ENCODE measurements at places on chromosomes 4 and X. TPM values are rescaled to one million over a fixed set of nuclear protein-coding genes. Genes with fewer than 3 reads are reported as not detected.

DNA sequence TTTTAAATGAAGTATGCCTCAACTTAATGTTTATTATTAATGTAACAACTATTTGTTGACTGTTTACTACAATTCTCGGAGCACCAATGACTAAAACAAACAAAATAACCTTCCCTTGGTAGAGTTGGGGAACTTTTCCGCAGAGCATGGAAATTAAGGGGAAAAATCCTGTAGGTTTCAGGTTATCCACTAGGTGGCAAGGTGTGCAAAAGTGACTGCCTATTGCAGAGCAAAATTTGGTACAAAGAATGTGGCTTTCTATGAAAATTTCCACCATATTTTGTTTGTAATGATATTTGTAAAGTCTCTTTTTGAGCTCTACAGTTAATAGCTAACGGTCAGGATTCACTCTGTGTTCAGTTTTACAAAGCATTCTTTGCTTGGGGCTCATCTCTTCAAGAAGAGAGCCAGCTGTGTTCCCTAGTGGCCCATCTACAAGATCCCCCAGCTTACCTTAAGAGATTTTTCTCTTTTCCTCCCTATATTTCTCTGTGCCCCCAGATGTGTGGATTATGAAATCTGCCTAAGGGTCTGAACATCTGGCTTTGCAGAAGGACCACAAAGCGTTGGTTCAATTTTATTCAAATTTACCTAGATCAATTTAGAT lies 61.1 kb downstream of the FBXO8 start:
- DNase-seq, result no peak

DNA sequence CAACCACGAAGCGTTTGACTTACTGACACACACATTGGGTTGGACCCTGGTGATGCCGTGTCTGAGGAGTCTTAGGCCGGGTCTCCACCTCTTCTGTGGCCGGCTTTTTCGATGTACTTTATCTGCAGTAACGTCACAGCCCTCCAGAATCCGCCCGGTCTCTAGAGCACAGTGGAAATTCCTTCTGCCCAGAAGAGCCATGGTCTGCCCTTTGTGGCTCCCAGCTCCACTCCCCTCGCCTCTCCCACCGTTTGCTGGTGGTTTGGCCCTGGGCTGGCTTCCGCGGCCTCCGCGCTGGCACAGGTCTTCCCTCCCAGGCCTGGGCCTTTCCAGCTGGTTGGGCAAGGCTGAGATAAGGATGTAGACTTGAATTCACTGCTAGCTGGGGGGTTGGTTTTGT lies 4.3 kb downstream of the MAEA start:
- DNase-seq, result no peak

The KLF3 gene
- polyA plus RNA-seq, result 24.3 TPM

- no peak for DNase-seq
These were observed 962.0 kb downstream of the CCSER1 start for GRCh38 chr4:91089178-91089577.

Data from AG04450 (cell line).